ENCODE measurements at places on chromosomes 3 and 15. TPM values are rescaled to one million over a fixed set of nuclear protein-coding genes. Genes with fewer than 3 reads are reported as not detected.

The CCDC71 gene
- total RNA-seq, result 59.2 TPM

- H3K27ac ChIP-seq, result no peak overlapping the region
- no peaks in the 10 kb centered on the region for H3K4me1 ChIP-seq
- no peak overlapping the region for H3K4me3 ChIP-seq
- no peaks in the 10 kb centered on the region for H3K27me3 ChIP-seq
- H3K36me3 ChIP-seq, result no peaks in the 10 kb centered on the region
- no peak for DNase-seq
Measured at GRCh38 chr3:16595778-16596177, 9.4 kb downstream of the DAZL start.

GRCh38 chr3:244041-244440 lies 47.5 kb downstream of the CHL1 start:
- H3K27ac ChIP-seq, result no peak overlapping the region
- no peaks in the 10 kb centered on the region for H3K27me3 ChIP-seq
- no peaks in the 10 kb centered on the region for H3K36me3 ChIP-seq
- DNase-seq, result no peak

DNA sequence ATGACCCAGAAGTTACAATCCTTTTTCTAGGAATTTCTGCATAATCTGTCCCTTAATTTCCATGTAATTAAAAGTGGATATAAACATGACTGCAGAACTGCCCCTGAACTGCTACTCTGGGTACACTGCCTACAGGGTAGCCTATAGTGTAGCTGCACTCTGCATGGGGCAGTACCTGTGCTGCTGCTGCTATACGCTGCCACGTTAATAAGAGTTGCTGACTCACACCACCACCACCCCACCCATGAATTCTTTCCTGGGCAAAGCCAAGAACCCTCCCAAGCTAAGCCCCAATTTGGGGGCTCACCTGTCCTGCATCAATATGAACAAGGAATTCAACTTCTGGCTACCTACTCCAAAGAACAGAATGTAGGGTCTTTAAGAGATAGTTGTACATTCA lies 13.9 kb downstream of the HDGFL3 start:
- DNase-seq, result no peak
- H3K36me3 ChIP-seq, result no peaks in the 10 kb centered on the region
- no peaks in the 10 kb centered on the region for H3K4me1 ChIP-seq
- H3K4me3 ChIP-seq, result no peak overlapping the region
- H3K27me3 ChIP-seq, result no peaks in the 10 kb centered on the region
- no peak overlapping the region for H3K27ac ChIP-seq

The LRRIQ4 gene
- total RNA-seq, result not detected

The NPRL2 gene
- 34.6 TPM for total RNA-seq

The HCLS1 gene
- 0.57 TPM for total RNA-seq

- no peaks in the 10 kb centered on the region for H3K4me1 ChIP-seq
- no peak overlapping the region for H3K4me3 ChIP-seq
- H3K27me3 ChIP-seq, result no peaks in the 10 kb centered on the region
- no peaks in the 10 kb centered on the region for H3K36me3 ChIP-seq
- no peak overlapping the region for H3K27ac ChIP-seq
- DNase-seq, result no peak
Measured at GRCh38 chr3:133271539-133271938, 128.3 kb upstream of the BFSP2 start.
